ENCODE measurements at places on chromosomes 16 and 17.

DNA sequence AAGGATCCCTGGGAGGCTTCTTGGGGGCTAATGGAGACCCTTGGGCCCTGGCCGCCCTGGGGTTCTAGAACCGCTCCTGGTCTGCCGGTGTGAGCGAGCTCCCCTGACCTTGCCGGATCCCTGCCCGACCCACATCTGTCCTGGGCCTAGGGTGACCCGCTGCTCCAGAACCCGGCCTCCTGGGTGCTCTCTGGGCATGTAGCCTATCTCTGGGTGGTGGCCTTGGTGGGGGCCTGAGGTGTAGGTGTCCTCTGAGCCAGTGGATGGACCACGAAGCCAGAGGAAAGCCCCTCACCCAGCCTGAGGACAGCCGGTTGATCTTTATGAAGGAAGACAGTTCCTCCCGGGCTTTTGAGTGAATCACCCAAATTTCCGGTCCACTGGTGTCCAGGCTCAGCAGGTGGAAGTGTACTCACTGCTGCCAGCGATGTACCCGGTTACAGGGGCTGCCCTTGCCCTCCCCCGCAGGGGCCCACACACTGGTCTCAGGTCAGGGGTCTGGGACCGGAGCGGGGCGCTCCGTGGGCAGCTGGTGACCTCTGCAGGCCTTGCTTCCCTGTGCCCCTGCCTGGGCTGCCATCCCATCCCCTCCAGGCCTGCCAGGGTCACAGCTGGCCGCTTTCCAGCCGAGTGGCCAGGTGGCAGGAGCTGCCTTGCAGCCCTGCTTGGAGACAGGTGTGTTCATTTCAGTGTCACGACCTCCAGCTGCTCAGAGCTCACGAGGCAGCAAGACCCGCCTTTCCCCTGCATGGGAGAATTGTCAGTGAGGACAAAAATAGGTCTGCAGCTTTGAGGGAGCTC, 10.5 kb upstream of the GSE1 start:
- no peak for DNase-seq

- no peak for DNase-seq
Measured at GRCh38 chr17:6603744-6604325, 36.7 kb downstream of the KIAA0753 start.

DNA sequence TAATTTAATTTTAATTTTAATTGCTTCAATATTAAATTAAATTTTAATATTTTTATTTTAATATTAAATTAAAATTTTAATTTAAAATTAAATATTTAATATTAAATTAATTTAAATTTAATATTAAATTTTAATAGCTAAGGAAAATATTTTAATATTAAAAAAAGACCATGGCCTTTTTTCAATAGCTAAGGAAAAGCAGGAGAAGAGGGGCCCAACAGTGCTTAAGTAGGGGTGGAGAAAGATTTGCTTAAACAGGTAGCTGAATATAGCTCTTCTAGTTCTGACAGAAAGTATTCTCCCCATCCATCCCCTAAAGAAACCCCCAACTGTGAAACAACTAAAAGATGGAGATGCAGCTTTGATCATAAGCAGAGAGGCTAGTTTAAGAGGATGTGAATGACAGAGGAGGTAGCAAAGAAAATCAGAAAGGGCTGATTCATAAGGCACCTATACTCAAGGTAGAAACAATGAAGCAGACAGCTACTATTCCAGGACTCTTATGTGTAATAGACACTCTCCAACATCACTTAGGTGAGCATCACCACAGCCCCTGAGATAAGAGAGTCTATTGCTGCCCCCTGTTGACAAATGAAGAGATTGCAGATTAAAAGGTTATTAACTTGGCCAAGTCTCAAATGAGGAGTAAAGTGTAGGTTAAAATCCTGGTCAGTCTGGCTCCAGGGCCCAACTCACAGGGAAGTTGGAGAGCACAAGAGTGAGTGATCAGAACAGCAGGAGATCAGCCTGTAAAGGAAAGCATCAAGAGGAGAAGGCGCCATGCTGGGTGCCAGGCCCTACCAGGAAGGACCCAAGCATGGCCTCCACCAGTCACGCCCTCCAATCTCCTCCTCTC, 7.8 kb upstream of the RNASEK start:
- no peak for DNase-seq

GRCh38 chr17:82325286-82326180, 8.0 kb downstream of the SECTM1 start:
- no peak for DNase-seq

DNA sequence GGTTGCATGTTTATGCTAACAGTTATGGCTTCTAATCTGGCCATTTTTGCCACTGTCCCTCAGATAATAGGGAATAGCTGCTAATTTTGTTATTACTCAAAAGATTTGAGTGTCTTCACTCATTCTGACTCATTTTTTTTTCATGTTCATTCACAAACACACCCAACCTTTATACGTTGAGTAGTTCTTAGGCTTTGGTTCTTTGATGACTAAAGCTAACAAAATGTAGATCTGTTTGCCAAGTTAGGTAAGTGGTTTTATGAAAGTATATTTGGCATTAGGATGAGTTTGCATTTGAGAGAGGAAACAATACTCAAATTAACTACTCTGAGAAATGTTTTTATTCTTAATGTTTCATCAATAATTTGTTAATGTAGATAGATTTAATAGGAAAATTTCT, 3.6 kb downstream of the MAP2K4 start:
- no peak for DNase-seq

- DNase-seq: no peak
Measured at GRCh38 chr16:24367186-24367710, 111.1 kb downstream of the CACNG3 start.

- DNase-seq: no peak
Measured at GRCh38 chr16:79534143-79534542, 66.4 kb downstream of the MAF start.

GRCh38 chr16:66036184-66036583, 330.3 kb upstream of the CDH5 start:
- DNase-seq: no peak

DNA sequence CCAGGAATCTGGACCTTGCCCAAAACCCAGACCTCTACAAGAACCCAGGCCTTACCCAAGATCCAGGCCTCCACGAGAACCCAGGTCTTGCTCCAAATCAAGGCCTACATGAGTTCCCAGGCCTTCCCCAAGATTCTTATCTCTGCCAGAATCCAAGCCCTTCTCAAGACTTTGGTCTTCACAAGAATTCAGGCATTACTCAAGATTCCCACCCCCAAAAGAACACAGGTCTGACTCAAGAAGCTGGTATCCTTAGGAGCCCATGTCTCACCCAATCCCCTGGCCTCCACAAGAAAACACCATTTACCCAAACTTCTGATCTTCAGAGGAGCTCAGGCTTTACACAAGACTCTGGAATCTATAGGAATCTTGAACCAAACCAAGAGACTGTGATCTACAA, 2.6 kb downstream of the SPEM3 start:
- DNase-seq: no peak

DNA sequence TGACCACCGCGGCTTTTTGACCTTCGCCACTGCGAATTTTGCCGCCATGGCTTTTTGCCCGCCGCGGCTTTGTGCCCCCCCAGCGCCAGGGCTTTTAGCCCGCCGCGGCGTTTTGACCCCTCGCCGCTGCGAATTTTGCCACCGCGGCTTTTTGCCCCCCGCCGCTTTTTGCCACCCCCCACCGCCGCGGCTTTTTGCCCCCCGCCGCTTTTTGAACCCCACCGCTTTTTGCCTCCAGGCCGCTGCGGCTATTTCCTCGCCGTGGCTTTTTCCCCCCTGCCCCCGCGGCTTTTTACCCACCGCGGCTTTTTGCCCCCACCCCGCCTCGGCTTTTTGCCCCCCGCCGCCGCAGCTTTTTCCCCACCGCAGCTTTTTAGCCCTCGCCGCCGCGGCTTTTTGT, 134.8 kb upstream of the TP53TG3C start:
- no peak for DNase-seq

DNA sequence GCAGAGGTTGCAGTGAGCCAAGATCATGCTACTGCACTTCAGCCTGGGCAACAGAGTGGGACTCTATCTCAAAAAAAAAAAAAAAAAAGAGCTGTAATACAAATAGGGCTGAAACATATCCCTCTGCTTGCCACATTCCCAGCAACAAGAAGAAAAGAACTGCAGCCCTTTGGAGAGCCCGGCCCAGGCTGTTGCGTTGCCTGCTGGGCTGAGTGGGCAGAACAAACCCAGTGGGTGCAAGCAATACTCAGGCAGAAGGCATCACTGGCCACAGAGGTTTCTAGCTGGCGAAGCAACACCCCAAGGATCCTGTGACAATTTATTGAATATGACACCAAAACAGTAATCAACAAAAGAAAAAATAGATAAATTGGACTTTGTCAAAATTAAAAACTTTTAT, 44.0 kb downstream of the PIGL start:
- no peak for DNase-seq

GRCh38 chr16:2365397-2366294, 25.1 kb upstream of the ABCA3 start:
- DNase-seq: no peak

- DNase-seq: no peak
Measured at GRCh38 chr16:1398826-1399581, 15.5 kb downstream of the UNKL start.

- DNase-seq: no peak
Measured at GRCh38 chr16:49281480-49281842, at the start of gene CBLN1. CBLN1 (minus strand) TSS chr16:49281838; CDS start chr16:49281465, 373 bp downstream.

- DNase-seq: peak; percentile 59
Measured at GRCh38 chr17:2259769-2260536, 43.6 kb downstream of the SMG6 start.

GRCh38 chr17:14038206-14038605, 31.1 kb upstream of the COX10 start:
- no peak for DNase-seq

- DNase-seq: no peak
Measured at GRCh38 chr17:67256075-67256732, 11.2 kb upstream of the HELZ start.

GRCh38 chr17:41415411-41415810, 9.0 kb downstream of the KRT37 start:
- no peak for DNase-seq

- no peak for DNase-seq
Measured at GRCh38 chr16:55622930-55623561, 32.7 kb upstream of the SLC6A2 start.

GRCh38 chr16:87363771-87364455, 19.7 kb downstream of the FBXO31 start:
- no peak for DNase-seq

DNA sequence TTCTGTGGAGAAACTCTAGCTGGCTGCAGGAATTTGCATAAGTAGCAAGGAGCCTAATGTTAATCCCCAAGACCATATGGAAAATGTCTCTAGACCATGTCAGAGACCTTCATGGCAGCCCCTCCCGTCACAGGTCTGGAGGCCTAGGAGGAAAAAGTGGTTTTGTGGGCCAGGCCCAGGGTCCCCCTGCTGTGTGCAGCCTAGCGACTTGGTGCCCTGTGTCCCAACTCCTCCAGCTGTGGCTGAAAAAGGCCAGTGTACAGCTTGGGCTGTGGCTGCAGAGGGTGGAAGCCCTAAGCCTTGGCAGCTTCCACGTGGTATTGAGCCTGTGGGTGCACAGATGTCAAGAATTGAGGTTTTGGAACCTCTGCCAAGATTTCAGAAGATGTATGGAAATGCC, 306.9 kb upstream of the CA10 start:
- no peak for DNase-seq

- DNase-seq: no peak
Measured at GRCh38 chr17:47230864-47231263, 21.7 kb downstream of the MYL4 start.

GRCh38 chr17:34822007-34822739, 139.1 kb downstream of the CCT6B start:
- no peak for DNase-seq

DNA sequence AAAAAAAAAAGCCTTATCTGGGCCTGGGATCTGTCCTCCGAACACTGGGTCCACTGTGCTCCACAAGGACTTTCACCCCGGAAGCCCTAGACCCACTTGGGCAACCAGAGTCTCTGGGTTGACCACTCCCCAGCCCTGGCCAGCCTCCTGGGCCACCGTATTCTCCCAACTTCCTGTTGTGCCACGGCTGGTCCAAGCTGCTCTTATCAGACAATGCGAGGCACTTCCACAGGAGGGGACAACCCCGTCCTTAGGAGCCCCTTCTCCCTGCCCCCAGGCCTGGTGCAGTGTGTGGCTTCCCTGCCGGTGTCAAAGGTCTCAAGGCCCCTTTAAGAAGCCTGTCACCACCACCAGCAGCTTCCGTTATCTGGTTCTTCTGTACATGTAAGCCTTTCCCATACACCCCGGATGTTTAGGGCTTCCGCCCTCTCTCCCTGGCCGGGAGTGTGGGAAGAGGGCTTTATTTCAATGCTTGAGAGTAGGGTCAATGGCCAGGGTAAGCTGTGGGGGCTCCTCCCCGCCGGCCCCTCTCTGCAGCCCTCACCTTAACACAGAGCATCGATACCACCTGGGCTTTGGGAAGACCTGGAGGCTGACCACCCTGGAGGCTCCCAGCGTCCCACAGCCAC, 313.0 kb downstream of the SEC14L1 start:
- DNase-seq: peak; percentile 48

GRCh38 chr17:61362852-61363600, 36.6 kb upstream of the TBX2 start:
- no peak for DNase-seq

GRCh38 chr16:53566552-53567245, 63.7 kb upstream of the AKTIP start:
- DNase-seq: no peak

- no peak for DNase-seq
Measured at GRCh38 chr16:84139628-84140258, 5.2 kb downstream of the HSDL1 start.

- DNase-seq: no peak
Measured at GRCh38 chr16:22668318-22668717, 145.6 kb upstream of the HS3ST2 start.
